LHCN-M2 (cell line): ENCODE measurements at places on chromosomes 2 and 18. TPM values are rescaled to one million over a fixed set of nuclear protein-coding genes. Genes with fewer than 3 reads are reported as not detected.
A peak's percentile ranks its signal among the peaks of the same experiment; 100 is the strongest.

GRCh38 chr18:8235894-8236293, 373.3 kb upstream of the RAB12 start:
- no peak for DNase-seq

CRACDL gene
- total RNA-seq, result not detected in 2 replicates

ALPI gene
- total RNA-seq, result not detected in 2 replicates

GALNT14 gene
- total RNA-seq, result not detected in 2 replicates

DNA sequence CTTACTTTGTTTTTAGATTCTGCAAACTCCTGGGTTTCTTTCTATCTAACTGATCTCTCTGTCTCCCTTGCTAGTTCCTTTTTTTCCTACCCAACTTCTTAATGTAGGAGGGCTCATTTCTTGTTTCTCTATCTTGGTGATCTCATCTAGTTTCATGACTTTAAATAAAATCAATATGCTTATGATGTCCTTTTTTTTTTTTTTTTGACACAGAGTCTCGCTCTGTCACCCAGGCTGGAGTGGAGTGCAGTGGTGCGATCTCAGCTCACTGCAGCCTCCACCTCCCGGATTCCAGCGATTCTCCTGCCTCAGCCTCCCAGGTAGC, 42.2 kb upstream of the IL1RL1 start:
- no peak for DNase-seq

GRCh38 chr2:5520463-5520972, 171.7 kb upstream of the SOX11 start:
- peak; percentile 12 for DNase-seq

ANKRD36C gene
- 13.5 and 15.5 TPM in 2 replicates for total RNA-seq

POTEC gene
- total RNA-seq, result not detected in 2 replicates

DNA sequence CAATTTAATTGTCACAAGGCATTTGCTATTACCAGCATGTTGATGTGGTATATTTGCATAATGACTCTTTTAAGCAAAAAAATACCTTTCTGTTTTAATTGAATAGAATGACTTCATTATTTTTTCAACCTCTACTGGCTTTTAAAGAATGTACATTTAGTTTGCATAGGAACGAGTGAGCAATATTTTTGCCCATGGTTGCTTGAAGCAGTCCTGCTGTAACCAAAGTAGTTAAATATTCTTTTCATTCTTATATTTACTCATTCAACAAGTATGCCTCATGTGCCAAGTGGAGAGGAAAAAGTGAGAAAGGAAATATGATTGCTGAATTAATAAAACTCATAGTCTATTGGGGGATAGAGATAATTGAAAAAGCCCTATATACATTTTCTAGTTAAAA, 184.7 kb downstream of the DSEL start:
- DNase-seq, result no peak

CRYBA2 gene
- not detected in 2 replicates for total RNA-seq

DNA sequence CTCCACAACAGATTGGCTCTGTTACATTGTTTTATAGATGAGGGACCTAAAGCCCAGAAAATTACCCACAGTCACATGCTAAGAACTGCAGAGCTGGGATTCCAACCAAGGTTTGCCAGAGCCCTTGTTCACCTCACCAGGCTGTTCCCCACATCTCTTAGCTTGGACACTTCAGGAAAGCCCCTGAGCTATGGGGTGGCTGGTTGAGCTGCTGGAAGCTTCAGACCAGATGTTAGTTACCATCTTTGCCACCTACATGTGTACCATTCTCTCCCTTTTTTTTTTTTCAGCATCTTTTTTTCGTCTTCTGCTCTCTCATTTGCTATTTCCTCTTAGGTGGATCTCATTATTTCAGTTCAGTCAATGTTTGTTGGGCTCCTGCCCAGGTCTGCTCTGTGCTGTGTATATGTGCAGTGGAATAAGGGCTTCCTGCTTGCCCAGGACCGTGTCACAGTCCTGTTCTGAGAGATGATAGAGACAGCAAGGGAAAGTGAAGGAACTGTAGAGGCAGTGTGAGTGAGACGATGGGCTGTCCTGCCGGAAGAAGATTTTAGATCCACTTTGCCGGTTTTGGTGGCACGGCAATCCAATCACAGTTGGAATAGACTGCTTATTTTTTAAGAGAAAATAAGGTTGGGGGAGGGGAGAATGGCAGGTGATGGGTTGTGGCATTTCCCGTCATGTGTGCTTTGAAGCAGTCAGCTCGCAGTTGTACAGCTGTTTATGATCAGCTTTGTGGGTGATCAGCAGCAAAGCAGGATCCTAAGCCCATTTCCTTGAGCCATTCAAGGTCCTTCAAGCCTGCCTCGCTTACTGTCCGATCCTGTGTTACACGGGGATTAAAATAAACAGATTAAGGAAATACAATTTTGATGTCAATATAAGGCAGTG, 152.6 kb downstream of the RTN4 start:
- DNase-seq, result no peak

GRCh38 chr2:219352448-219353023, 20.0 kb upstream of the RESP18 start:
- peak; percentile 57 for DNase-seq

TFCP2L1 gene
- 0.06 TPM in 1 of 2 replicates, not detected in the other for total RNA-seq

DNA sequence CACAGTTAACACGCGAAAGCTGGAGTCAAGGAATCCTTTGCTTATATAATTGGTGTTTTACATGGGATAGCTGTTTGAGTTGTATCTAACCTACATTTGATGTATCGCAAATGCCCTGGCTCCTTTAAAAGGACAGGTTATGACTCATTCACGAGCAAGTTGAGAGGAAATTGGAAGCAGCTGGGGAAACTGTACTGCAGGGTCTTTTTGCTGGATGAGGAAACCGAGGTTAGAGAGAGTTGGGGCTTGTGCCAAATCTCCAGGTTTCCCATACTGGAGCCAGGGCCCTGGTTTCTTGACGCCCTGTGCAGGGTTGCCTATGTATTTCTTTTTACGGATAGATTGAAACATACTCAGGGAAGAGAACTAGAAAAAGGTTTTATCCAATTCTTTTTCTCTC, 60.0 kb upstream of the SPTBN1 start:
- peak; percentile 22 for DNase-seq

GRCh38 chr2:144683107-144683753, 163.3 kb upstream of the ZEB2 start:
- DNase-seq, result no peak
